ENCODE measurements at places on chromosomes 16 and 17. TPM values are rescaled to one million over a fixed set of nuclear protein-coding genes. Genes with fewer than 3 reads are reported as not detected.

Gene SPATA32
- 0.67 TPM for total RNA-seq

Gene OSGIN1
- 2.1 TPM for total RNA-seq

Gene CIBAR2
- total RNA-seq, result not detected

Gene TNFRSF17
- not detected for total RNA-seq

Gene MT1H
- not detected for total RNA-seq

DNA sequence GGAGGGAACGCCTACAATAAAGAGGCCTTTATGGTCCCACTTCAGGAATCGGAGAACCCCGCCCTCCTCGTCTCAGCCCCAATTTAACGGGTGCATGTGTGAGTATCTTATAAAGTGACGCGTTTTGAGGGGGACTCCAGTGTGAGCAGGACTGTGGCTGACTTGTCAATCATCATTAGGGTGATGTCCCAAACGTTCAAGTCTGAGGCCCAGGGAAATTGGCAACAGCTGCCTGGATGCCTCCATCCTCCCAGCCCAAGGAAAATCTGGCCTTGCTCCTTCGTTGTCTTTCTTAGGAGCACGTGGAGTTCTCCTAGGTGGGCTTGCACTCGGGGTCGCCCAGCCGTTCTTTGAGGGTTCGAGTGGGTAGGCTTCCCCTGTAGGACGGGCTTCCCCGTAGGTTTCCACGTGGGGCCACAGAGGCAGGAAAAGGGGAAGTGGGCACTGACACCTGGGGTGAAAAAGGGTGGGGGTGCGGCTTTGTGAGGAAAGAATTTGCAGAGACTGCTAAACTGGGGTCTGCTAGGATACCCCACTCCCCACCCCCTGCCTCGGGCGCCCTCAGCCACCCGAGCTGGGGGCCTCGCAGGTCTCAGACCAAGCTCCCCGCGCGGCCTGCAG, 561 bp upstream of the HERPUD1 start:
- DNase-seq, result no peak
